Progenitor cell of endocrine pancreas (in vitro differentiated cells): ENCODE measurements at places on chromosomes 2 and 18. TPM values are rescaled to one million over a fixed set of nuclear protein-coding genes. Genes with fewer than 3 reads are reported as not detected.

DNA sequence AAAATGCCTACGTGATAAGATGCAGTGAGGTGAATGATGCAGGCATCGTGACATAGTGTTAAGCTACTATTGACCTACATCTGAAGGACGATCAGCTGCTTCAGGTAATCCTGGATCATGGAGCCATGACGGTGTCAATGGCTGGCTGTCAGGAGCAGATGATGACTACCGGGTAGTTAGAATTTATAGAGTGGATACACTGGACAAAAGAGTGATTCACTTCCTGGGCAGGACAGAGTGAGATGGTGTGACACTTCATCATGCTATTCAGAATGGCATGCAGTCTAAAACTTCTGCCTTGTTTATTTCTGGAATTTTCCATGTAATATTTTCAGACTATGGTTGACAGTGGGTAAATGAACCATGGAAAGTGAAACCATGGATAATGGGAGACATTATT lies 29.5 kb downstream of the METTL8 start:
- H3K27ac ChIP-seq, result no peak overlapping the region
- no peaks in the 10 kb centered on the region for H3K27me3 ChIP-seq
- H3K4me1 ChIP-seq, result no peaks in the 10 kb centered on the region
- peaks cover 5% of the 10 kb centered on the region for H3K36me3 ChIP-seq

GRCh38 chr2:109259671-109260070 lies 130.7 kb downstream of the SH3RF3 start:
- no peak overlapping the region for H3K27ac ChIP-seq
- no peaks in the 10 kb centered on the region for H3K36me3 ChIP-seq
- H3K27me3 ChIP-seq, result peaks cover 15% of the 10 kb centered on the region

GRCh38 chr2:54691445-54692135 lies 31.9 kb upstream of the EML6 start:
- H3K4me3 ChIP-seq, result no peak overlapping the region
- no peaks in the 10 kb centered on the region for H3K36me3 ChIP-seq
- no peak overlapping the region for H3K27ac ChIP-seq

GRCh38 chr2:83633423-83633822 lies 825.7 kb downstream of the SUCLG1 start:
- DNase-seq, result no peak
- H3K36me3 ChIP-seq, result no peaks in the 10 kb centered on the region
- H3K27me3 ChIP-seq, result no peaks in the 10 kb centered on the region
- H3K4me3 ChIP-seq, result no peak overlapping the region
- no peaks in the 10 kb centered on the region for H3K4me1 ChIP-seq
- no peak overlapping the region for H3K27ac ChIP-seq

GRCh38 chr2:131827481-131828163 lies 299.9 kb downstream of the CCDC74A start:
- no peaks in the 10 kb centered on the region for H3K36me3 ChIP-seq
- H3K4me1 ChIP-seq, result no peaks in the 10 kb centered on the region
- no peak for DNase-seq
- H3K4me3 ChIP-seq, result no peak overlapping the region

GRCh38 chr2:27428978-27429541 lies 629 bp downstream of the NRBP1 start:
- H3K27ac ChIP-seq, result peak overlapping the region; percentile 96
- peaks cover 10% of the 10 kb centered on the region for H3K36me3 ChIP-seq
- H3K4me3 ChIP-seq, result peak overlapping the region; percentile 95
- no peaks in the 10 kb centered on the region for H3K27me3 ChIP-seq

- H3K4me3 ChIP-seq, result no peak overlapping the region
- no peak overlapping the region for H3K27ac ChIP-seq
- peaks cover 24% of the 10 kb centered on the region for H3K4me1 ChIP-seq
- no peaks in the 10 kb centered on the region for H3K36me3 ChIP-seq
- H3K27me3 ChIP-seq, result peaks cover 92% of the 10 kb centered on the region
These were observed 3.3 kb downstream of the GAD1 start for GRCh38 chr2:170819680-170820664.

- no peak for DNase-seq
- no peak overlapping the region for H3K27ac ChIP-seq
- H3K4me1 ChIP-seq, result peaks cover 6% of the 10 kb centered on the region
- H3K4me3 ChIP-seq, result no peak overlapping the region
These were observed 610.0 kb downstream of the KCNJ3 start for GRCh38 chr2:155308367-155309009.

DNA sequence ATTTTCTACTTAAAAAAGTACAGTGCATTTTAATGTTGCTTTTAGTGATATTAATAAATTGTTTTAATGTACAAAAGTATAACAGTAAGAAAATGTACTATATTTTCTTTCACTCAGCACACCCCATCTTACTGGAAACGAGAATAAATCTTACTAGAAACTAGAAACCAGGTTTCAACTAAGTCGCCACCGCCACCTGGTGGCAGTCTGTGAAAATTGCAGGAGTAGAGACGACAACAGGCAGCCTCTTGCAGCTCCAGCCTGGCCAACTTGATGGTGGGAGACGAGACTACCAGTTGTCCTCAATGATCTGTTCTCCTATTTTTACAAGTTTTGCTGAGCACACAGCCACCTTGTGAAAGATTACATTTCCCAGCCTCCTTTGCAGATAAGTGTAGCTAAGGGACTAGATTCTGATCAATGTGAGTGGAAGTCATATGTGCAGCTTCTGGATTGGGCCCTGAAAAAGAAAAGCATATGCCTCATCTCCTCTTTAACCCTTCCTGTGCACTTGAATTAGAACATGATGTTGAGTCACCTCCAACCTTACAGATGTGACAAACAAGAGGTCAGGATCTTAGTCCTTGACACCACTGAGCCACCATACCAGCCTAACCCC lies 8.7 kb downstream of the OTOF start:
- H3K36me3 ChIP-seq, result no peaks in the 10 kb centered on the region
- H3K27me3 ChIP-seq, result no peaks in the 10 kb centered on the region
- DNase-seq, result no peak

AKAIN1 gene
- not detected in 2 replicates for total RNA-seq

LDLRAD4 gene
- 3.4 and 3.8 TPM in 2 replicates for total RNA-seq

PRSS56 gene
- total RNA-seq, result not detected in 2 replicates

DYNAP gene
- not detected in 2 replicates for total RNA-seq

KIDINS220 gene
- 96.7 and 99.2 TPM in 2 replicates for total RNA-seq

ZNF385B gene
- total RNA-seq, result 4.9 and 5.5 TPM in 2 replicates
